Muscle of leg (tissue), 16 donors: ENCODE measurements at places on chromosomes 2 and 18.

DNA sequence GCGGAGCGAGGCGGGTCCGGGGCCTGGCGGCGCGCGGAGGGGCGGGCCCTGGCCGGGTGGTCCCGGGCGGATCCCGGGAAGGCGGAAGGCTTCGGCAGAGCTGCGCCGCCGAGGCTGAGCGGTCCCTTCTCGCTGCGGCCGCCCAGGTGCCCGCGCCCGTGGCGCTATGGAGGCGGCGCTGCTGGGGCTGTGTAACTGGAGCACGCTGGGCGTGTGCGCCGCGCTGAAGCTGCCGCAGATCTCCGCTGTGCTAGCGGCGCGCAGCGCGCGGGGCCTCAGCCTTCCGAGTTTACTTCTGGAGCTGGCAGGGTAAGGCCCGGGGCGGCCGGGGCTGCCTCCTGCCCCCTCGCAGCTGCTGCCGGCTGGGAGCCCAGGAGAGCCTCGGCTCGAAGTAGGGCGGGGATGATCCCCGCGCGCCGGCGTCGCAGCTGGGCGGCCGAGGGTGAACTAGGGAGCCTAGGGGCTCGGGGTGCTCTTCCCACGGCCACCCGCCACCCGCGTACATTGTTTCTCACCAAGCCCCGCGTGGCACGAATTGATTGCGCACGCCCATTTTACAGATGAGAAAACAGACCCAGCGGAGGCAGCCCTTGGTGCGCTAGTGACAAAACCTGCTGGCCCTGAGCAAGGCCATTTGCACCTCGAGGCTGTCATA is at the start of gene SLC66A3:
TSS of gene SLC66A3 (plus strand) at position 87 of the 655 bp plus-strand sequence. CDS start at position 167, 80 bp downstream.
- DNase-seq = peak; percentile 94

GRCh38 chr2:64859312-64860212 is 129.6 kb upstream of the SLC1A4 start:
- peak; percentile 86 for DNase-seq

- DNase-seq = no peak
Measured at GRCh38 chr2:62219407-62220159, 23.7 kb downstream of the B3GNT2 start.

- peak; percentile 90 for DNase-seq
Measured at GRCh38 chr2:65371074-65371434, 61.3 kb downstream of the SPRED2 start.

- DNase-seq = no peak
Measured at GRCh38 chr2:134447669-134448068, 193.8 kb downstream of the MGAT5 start.

- DNase-seq = peak; percentile 82
Measured at GRCh38 chr2:69741575-69742321, at the start of gene ANXA4. Gene ANXA4 (plus strand): TSS chr2:69742134. CDS start chr2:69781566, 39,432 bp downstream.

- DNase-seq = no peak
Measured at GRCh38 chr2:84954329-84954728, 16.6 kb upstream of the KCMF1 start.

DNA sequence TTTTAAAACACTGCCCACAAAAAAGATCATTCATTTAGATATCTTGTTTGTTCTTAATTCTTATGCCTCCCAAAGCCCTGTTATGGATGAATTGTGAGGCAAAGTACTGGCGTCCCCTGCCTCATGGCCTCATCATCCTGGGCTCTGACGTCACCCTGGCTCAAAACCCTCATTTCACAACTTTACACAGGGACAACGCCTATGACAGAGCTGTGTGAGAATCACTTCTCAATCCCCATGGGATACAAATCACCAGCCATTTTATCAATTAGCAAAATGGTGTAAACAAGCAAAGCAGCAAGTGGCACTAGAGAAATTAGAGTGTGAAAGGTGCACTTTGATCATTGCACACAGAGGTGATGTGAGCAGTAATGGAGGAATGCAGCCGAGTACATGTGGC is 16.6 kb downstream of the FHOD3 start:
- no peak for DNase-seq

GRCh38 chr2:73385504-73386341 is at the start of gene ALMS1:
Gene ALMS1 (plus strand): TSS chr2:73385836. CDS start chr2:73385869, 33 bp downstream.
- DNase-seq = peak; percentile 96

- DNase-seq = no peak
Measured at GRCh38 chr2:221154176-221154575, 417.9 kb downstream of the EPHA4 start.

DNA sequence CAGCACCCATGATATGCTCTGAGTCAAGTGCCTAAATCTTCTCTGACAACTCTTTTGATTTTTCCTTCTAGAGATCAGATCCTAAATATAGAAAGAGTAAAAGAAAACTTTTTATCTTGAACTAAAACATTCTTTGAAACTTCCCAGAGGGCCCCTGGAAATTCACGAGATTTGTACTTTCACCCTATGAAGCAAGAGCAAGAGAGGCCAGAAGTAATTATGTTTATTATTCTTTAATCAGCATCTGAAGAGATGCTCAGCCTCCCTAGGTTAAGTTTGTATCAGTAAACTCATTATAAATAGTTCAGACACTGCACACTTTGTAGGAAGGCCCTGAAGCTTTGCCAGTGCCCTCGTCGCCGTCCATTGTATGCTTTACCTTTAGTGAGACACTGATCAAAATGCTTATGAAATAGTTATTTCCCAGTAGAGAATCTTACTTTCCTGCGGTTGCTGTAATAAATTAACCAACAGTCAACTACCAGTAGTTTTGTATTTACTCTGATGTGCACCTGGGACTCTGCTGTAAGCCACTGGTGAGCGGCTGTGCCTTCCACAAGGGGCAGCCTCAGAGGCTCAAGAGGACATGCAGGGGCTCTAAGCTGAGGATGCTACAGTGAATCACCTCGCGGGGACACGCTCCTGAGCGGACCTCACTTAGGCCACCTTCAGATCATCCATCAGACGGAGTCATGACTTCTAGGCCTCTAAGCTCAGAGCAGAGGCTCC is 71.9 kb downstream of the BIN1 start:
- DNase-seq = no peak

GRCh38 chr2:198405311-198405710 is 600.9 kb downstream of the PLCL1 start:
- DNase-seq = no peak

DNA sequence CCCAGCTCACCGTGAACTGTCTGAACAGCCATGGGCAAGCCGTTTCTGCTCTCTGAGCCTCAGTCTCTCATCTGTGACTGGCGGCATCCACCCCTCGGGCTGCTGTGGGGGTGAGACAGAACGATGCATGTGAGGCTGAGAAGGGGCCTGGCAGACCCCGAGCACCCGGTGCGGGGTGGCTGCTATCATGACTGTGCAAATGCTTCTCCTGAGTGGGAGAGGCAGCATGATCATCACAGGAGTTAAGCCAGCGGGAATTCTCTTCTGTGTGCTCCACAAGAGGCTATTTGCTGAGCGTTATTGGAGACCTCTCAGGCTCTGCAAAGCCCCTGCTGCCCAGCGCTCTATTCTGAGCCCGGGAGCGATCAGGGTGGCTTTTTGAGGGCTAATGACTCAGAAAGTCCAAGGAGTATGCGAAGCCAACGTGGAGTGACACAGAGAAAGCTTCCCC is 45.8 kb upstream of the ID2 start:
- no peak for DNase-seq

GRCh38 chr2:241991299-241991698 is 121.8 kb downstream of the RTP5 start:
- no peak for DNase-seq

GRCh38 chr2:170878505-170878904 is 50.5 kb upstream of the GORASP2 start:
- DNase-seq = no peak

DNA sequence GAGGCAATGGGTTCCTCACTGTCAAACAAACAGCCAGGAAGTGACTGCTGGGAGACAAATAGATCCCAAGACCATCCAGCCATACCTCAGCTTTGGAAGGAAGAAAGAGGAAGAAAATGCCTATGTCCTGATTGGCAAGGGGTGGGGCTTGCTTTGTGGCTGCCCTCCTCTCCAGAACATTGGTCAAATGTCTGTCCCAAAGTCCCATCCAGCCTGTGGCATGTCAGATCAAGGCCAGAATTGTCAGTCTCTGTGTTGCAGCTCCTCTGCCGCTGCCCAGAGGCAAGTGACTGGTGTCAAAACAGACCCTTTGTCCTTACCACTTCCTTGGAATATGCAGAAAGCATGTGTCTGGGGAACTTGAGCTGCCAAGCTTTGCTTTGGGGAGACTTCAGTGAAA is 63.0 kb upstream of the SMAD2 start:
- no peak for DNase-seq

DNA sequence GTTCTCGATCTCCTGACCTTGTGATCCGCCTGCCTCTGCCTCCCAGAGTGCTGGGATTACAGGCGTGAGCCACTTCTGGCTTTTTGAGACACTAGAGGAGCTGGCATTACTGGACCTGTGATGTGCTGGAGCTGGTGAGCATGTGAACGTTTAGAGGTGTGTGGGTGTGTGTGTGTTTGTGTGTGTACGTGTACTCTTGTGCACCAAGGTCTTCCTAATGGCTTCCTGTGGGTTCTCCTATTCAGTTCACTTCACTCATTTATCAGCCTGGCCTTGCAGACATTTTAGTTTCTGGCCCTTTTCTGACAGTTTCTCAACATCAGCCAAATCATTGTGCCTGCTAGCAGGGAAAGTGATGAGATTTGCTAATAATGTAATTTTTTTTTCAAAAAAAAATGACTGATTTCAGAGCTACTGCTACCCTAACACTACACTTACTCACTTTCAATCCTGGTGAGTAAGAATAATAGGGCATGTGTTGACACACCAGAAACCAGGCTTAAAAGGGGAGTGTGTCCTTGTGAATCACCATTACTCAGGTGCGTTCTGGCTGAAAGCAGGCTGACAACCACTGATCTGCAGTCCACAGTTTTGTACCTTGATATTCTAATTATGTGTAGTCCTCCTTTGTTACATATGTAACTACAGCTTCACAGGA is 41.0 kb upstream of the ACTR3 start:
- DNase-seq = no peak

DNA sequence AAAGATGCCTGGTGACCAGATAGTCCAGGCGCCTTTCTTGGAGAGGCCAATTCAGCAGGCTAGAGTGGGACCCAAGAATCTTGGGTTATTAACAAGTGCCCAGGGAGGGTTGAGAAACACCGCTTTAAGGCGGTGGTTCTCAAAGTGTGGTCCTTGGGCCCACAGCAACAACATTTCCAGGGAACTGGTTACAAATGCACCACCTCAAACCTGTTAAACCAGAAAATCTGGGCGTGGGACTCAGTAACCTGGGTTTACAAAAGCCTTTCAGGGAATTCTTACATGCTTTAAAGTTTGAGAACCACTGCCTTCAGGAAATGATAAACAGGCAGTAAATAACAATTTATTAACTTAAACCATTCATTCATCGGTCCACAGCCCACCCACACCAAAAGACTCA is 92.5 kb downstream of the SP3 start:
- DNase-seq = no peak
